CD4-positive, alpha-beta T cell (primary cell): ENCODE measurements at places on chromosomes 11 and 22.

DNA sequence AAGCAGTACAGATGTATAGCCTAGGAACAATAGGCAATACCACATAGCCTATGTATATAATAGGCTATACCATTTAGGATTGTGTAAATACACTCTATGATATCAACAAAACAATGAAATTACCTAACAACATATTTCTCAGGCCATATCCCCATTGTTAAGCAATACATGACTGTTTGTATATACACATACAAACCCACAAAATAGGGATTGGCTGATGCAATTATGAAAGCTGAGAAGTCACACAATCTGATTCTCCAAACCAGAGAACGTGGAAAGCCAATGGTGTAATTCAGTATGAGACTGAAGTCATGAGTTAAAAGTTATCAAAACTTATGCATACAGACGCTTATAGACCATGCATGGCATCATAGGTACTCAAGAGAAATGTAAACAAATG lies 700.1 kb upstream of the RAG2 start:
- no peak for DNase-seq

- no peak for DNase-seq
These were observed 17.7 kb downstream of the MGAT3 start for GRCh38 chr22:39474351-39475111.

- DNase-seq = no peak
These were observed 73.6 kb upstream of the NARS2 start for GRCh38 chr11:78647986-78648875.

- DNase-seq = no peak
These were observed at the start of gene SMIM45 for GRCh38 chr22:41951898-41952474. TSS of gene SMIM45 (plus strand) at chr22:41952150.

DNA sequence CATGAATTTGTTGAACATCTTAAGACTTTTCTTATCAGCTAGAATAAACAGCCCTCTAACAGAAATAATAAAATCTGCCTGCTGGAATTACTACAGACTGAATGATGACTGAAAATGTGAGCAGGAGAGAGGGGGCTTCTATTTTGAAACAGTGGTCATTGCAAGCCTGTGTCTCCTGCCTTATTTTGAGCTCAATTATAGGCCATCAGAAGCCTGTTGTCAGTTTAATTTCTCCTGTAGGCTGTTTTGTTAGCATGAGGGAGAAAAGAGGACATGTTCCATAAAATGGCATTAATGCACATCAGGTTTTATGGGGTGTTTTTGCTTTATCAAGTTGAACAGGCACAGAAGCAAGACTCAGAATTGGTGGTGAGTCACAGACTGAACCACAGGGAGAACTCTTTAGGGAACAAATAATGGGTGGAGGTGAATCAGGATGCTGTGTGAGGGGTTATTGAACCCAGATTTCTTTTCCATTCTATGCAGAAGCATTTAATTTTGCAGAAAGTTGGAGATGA lies 129.1 kb downstream of the PARVA start:
- no peak for DNase-seq

- DNase-seq = no peak
These were observed 711.3 kb downstream of the OPCML start for GRCh38 chr11:132821014-132821413.

GRCh38 chr22:35375031-35375430 lies 5.9 kb upstream of the HMOX1 start:
- no peak for DNase-seq

DNA sequence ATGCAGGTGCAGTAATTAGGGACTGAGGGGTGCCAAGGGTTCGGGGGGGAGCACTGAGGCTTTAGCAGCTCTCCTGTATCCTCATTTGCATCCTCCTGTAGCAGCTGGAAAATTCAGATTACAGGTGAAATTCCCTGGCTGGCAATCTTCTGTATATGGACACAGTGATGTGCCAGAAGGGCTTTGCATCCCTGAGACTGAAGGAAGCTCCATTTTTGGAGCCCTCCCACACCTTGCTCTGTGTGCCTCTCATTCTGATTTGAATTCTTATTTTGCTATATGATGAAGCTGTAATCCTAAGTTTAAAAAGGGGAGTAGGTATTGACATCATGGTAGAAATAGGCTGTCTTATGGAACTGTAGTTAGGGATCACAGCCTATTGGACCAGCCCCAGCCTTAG lies 46.6 kb downstream of the SCN3B start:
- DNase-seq = no peak

GRCh38 chr11:68298659-68299516 lies 13.5 kb upstream of the LRP5 start:
- no peak for DNase-seq

DNA sequence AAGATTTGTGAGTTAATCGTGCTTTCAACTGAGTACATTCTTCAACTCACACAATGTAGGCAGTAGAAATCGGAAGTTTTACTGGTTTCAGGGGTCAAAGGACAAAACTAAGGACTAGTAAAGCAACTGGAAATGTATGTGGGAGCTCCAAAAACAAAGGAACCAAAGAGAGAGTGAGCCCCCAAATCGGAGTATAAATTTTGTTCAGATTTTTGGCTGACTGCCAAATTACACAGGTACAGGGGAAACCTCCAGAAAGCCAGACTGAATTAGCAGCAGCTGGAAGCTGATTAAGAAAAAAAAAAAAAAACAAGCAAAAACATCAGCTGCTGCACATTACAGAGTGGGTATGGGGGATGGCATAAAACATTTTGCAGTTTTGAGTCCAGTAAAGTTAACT lies 75.2 kb upstream of the GNAZ start:
- DNase-seq = no peak

DNA sequence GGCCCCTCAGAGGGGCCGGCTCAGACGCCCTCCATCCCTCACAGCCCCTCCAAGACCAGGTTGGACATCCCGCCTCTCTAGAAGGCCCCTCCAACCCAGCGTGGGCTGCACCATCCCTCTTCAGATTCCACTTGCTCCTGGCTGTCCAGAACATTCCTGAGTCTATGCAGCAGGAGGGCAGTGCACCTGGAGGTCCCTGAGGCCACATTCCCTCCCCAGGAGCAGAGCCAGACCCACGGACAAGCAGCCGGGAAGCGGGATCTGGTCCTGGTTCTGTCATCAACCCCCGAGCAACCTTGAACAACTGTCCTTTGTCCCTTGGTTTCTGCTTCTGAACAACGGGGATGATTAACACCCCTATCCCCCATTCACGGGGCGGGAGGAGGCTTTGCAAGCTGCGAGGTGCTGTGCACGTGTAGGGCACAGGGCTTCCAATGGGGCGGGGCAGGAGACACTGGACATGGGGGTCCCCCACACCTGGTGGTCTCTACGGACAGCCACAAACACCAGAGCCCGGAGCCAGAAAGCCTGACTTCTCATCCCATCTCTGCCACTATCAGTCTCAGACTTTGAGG lies 13.2 kb upstream of the PDGFB start:
- no peak for DNase-seq

DNA sequence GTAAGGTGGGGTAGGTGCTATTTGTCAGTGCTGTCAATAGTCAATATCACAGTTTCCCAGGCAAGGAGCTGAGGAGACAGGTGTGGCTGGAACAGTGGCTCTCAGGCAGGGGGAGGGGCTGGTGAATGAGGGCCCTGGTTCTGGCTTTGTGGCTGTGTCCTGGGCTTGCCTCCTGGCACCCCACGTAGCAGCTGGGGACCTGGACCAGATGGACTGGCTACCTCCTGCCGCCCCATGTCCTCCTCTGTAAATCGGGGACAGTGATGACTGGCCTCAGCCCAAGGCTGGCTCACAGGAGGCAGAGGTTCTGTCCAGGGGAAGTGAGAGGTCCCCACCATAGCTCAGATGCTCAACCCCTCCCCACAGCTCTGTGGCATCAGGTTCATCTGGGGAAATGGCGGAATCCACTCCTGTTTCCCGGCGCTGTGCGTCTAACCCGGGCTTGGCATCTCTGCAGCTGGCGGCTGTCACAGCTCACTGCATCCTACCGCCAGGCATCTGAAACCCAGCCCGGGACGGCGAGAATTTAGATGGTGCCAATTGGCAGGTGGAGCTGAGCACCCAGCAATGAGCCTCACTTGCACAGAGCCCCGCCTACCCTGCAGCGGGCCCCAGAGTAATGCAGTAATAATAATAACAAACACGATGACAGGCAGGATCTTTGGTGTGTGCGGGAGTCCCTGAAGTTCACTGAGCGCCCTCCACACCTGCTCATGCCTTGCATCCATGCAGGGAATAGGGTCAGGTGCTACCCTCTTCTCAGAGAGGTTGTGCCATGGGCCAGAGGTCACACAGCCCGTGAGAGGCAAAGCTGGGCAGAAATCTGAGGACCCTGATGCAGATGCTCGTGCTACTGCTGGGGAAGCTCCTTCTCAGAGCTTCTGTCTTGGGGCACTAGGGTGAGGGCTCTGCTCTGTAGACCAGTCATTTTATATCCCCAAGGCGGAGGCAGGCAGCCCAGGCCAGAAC lies 27.8 kb upstream of the SHISAL1 start:
- DNase-seq = no peak

DNA sequence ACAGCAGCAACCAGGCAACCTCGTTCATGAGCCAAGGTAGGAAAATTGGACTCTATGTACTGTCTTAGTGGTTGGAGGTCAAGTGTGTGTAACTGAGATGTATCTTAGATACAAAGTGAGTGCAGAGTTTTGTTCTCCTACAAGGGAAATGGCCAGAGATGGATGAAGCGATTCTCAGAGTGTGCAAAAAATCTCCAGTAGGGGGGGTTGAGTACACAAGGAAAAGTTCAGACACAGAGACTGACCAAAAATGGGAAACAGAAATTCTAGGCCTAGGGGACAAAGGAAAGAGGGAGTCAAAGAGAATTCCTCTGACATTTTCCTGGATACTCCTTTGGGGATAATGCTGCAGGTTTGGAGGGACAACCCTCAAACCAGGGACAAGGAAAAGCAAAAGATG lies 38.2 kb upstream of the OR5AK2 start:
- DNase-seq = no peak

- peak; percentile 27 for DNase-seq
These were observed 268.4 kb downstream of the ETS1 start for GRCh38 chr11:128318856-128319474.

GRCh38 chr11:80284946-80285785 lies 844.3 kb upstream of the TENM4 start:
- no peak for DNase-seq

GRCh38 chr11:64358907-64359711 lies at the start of gene RPS6KA4:
TSS of gene RPS6KA4 (plus strand) at chr11:64359162. CDS start at chr11:64359236, 74 bp downstream.
- DNase-seq = peak; percentile 58

GRCh38 chr11:118903204-118904015 lies 19.7 kb downstream of the CXCR5 start:
- no peak for DNase-seq

- DNase-seq = no peak
These were observed 1195.2 kb downstream of the TBC1D22A start for GRCh38 chr22:47957649-47958048.

DNA sequence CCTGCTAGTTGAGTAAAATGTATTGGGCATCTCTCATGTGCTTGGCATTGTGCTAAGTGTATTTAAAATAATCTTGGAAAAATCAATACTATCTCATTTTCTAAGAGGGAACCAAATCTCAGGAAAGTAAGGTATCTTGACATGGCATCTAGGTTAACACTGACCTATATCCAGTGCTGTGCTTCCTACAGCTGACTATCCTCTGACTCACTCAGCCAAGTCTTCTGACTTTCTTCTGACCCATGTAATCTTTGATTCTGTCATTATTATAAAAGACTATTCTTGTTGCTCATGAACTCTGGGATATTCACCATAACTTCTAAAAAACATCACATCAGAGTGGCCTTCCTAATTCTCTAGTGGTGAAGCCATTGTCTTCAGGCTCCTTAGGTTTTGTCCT lies 304.1 kb upstream of the TENM4 start:
- DNase-seq = no peak

DNA sequence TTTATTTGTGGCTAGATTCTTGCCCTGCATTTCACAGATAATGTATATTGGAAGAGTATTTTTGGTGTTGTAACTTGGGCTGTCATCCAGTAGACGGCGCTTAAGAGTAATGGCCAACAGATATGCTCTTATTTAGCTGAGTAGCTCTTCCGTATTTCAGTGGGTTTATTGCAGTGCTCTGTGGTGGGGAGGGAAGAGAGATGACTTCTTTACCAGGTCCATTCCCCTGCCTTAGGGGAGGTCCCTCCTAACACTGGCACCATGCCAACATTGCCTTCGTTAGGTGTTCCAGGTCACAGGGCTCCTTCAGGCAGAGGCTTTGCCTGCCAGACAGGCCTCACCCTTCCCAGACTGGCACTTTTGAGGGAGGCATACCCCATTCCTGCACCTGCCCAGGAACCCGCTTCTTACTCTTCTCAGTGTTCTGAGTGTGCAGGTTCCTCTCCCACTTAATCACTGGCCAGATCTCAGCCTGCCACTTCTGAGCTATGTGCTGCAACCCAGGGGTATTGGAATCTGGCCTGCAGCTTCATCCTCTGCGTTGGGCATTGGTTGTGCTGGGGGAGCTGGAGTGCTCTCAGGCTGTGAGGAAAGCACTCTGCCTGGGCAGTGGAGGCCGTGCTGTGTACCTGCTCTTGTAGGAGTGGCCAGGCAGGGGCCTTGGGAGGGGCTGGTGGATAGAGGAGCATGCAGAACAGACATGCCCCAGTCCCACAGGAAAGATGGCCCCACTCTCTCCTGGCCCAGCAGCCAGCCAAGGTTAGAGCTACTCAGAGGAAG lies 29.4 kb upstream of the SLN start:
- peak; percentile 19 for DNase-seq

DNA sequence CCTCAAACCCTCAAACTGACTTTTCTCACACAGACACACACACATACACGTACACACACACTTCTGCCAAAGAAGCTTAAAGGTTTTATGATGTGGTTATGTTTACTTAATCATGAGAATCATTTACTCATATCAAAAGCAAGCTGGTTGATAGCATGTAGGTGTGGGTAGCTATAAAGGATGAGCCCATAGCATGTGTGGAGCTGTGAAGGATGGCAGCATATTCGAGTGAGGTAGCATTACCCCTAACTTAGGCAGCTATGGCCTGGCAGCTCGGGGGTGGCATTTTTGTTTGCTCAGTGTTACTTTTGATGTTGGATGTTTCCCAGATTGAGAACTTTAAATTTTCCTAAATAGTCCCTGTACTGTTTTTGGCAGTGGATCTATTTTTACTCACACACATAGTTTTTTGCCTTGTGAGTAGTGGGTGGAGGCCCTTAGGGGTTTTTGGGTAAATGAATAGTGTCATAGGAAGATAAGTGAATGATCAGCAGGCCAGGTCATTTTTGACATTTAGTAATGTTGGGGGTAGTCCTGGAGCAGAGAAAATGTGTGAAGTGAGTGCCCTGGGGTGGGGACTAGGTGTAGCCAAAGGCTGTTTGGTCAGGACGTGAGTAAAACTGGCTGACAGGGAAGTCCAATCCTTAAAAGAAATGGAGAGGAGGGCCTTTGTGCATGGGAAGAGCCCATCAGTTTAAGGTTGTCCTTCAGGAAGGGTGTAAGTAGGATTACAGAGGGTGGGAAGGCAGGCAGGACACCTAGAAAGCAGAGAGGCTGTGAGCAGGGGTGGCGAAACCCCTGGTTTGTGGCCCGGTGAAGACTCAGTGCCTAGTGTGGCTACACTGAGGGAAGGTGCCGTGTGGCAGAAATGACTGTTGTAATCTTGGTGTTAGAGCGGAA lies 7.1 kb downstream of the YWHAH start:
- DNase-seq = no peak

GRCh38 chr11:62602141-62603071 lies 741 bp upstream of the MTA2 start:
- DNase-seq = no peak
